Sciatic nerve (tissue), 2 donors: ENCODE measurements at places on chromosomes 7 and 10. TPM values are rescaled to one million over a fixed set of nuclear protein-coding genes. Genes with fewer than 3 reads are reported as not detected.

Gene ATP5MK
- 195 TPM for total RNA-seq

Gene TAS2R4
- 5.1 TPM for total RNA-seq

Gene FEZF1
- total RNA-seq = not detected

Gene NEUROG3
- not detected for total RNA-seq

Gene CAMK1D
- total RNA-seq = 27.1 TPM

Gene NPC1L1
- 0.45 TPM for total RNA-seq

Gene HKDC1
- total RNA-seq = 12.0 TPM

Gene CLRN3
- not detected for total RNA-seq

Gene PGAM2
- 0.85 TPM for total RNA-seq

GRCh38 chr7:41881331-41882130 lies 178.6 kb upstream of the INHBA start:
- peak; percentile 71 for DNase-seq

- no peak for DNase-seq
Measured at GRCh38 chr10:99908512-99908911, 101.2 kb downstream of the DNMBP start.

GRCh38 chr10:52064084-52064845 lies 249.8 kb upstream of the DKK1 start:
- no peak for DNase-seq

- DNase-seq = no peak
Measured at GRCh38 chr7:98701372-98701771, 84.3 kb downstream of the NPTX2 start.

GRCh38 chr7:138625849-138626230 lies 75.3 kb downstream of the SVOPL start:
- DNase-seq = no peak

DNA sequence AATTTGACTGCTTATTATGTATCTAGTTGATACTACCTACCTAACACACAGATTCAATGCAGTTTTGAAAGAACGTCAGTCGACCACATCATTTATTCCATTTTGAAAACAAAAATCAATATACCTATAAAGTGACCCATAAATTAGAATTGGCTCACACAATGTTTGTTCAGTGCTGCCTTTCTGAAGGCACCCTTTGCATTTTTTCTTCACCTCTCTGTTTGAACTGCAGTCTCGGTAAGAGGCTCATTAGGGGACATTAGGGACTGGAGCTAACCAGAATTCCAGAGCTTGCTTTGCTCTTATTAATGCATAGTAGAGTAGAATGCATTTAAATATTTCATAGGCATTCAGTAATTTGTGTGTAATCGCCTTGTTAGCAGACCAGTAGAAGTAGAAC lies 234.1 kb downstream of the FOXP2 start:
- no peak for DNase-seq

DNA sequence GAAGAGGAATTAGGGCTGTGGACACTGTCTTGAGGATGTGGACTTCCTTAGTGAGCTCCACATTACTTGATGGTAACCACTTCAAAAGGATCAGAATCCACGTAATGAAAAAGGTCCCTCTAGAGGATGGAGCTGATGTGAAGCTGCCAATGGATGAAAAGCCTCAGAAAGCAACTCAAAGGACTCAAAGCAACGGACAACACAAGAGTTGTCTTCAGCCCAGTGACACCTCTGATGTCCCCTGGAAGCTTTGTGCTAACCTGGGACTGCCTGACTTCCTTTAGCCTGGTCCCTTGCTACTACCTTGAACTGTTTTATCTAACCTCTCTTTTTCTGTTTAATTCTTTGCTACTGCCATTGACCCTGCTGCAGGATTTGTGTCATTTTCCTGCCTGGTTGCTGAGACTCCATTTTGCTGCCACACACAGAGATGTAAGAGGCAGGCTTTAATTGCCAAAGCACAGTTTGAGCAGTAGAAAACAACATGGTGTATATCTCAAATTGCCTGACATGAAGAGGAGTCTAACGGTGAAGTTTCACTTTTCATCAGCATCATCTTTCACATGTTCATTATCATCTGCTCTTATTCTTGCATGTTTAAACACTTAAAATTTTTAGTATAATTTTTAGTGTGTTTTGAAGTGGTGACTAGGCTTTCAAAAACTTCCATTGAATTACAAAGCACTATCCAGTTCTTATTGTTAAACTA lies 11.1 kb upstream of the SGCE start:
- DNase-seq = no peak

- no peak for DNase-seq
Measured at GRCh38 chr10:19468413-19468812, 347.8 kb upstream of the PLXDC2 start.

- DNase-seq = no peak
Measured at GRCh38 chr10:86107131-86107530, 259.5 kb downstream of the GRID1 start.

- no peak for DNase-seq
Measured at GRCh38 chr7:131218727-131219128, 108.9 kb upstream of the MKLN1 start.

DNA sequence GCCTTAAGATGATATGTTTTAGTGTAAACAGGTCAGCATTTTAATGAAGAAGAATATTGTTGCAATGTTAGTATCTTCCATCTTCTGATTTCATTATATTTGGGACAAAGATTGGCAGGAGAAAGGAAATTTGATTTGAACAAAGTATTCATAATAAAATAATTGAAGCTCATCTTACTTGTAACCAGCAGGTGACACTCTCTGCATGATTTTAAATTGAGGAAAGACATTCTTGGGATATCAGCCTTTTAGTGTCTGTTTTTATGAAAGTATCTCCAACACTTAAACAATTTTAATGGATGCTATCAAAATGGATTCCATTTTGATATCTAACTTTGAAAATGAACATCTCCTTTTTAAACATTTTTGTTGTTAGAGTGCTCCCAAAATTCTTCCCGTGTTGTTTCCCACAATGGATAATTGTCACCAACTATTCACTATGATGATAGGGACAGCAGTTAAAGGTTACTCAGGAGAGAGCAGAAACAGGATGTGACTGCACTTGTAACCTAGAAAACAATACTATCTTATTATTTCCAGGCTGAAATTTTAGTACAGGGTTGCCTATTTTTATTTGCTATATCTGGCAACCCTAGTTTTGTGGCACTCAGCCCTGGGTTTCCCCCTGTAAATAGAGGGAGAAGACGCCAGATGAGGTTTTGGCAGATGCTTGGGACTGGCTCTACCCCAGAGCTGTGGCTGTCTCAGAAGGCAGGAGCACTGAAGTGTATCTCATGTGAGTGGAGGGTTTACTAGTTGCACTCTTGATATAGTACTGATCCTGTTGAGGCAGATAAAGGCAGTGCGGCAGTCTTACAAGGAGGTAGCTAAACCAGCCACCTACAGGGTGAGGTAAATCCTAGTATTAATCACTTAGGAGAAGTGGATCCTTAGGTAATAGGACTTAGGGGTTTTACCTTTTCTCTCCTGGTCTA lies 31.0 kb upstream of the ABCB4 start:
- no peak for DNase-seq

DNA sequence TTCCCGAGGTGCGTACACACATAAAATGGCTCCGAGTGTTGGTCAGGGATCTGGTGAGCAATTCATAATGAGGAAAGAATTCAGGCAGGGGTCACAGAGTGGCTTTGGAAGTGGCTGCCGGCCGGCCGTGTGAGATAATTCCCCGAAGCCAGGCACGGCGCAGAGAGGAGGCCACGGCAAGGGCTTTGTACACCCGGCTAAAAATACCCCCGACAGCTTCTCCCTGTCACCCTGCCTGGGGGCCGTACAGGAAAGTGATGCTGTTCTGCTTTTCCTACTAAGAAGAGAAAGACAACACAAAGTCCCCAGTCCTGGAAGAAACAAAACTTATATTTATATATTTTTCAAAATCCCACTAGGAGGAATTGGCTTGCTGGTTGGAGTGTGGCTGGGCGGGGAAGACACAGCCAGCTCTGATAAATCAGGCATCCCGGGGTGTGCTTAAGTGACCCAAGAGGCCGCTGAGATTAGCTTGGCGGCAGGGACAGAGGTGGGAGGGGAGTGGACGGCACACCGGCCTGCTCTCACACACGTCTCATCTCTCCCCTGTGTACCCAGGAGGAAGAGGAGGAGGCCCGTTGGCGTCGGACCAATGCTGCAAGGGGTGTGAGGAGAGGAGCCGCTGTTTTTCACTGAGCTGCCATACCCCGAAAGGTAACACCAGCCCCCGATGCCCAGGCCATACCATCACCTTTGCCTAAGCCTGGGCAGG lies 70.5 kb downstream of the ZMIZ1 start:
- no peak for DNase-seq

DNA sequence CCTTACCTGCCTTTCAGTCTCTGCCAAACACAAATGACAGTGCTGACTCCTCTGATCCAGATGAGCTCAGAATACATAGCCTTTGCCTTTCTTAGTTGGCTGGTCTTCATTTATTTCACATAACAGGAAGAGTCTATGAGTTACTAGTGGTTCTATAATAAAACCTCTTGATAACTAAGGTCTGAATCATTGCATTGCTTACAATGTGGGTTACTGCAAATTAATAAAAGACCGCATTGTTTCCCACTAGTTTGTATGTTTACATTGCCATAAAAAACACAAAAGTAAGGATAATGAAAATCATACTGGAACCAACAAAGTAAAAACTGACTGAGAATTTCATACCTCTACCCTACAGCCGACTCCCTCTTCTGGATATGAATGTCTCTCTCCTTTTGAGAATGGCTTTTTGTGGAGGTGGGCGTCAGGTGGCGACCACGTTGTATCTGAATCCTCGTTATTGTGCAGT lies 62.0 kb upstream of the AKR1E2 start:
- no peak for DNase-seq

- no peak for DNase-seq
Measured at GRCh38 chr7:155412416-155413253, 45.3 kb upstream of the EN2 start.

DNA sequence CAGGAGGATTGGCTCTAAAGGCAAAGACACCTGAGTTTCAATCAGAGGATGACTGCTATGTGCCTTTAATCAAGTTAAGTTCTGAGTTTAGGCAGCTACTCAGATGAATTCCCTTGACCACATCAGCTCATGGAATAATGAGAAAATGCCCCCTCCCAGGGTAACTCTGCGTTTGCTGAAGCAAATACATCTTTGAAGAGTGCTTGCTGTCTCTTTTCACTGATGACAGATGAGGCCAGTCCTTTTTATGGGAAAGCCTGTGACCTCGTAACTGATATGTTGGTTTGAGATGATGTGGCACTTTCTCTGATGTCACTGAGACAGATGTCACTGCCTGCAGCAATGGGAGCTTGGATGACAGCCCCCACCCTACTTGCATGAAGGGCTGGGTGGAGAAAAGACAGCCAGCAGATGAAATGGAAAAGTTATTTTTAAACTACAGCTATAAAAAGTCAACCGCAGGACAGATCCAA lies 43.7 kb upstream of the DGKI start:
- no peak for DNase-seq

- DNase-seq = no peak
Measured at GRCh38 chr7:143914938-143915652, 13.1 kb upstream of the TCAF1 start.

DNA sequence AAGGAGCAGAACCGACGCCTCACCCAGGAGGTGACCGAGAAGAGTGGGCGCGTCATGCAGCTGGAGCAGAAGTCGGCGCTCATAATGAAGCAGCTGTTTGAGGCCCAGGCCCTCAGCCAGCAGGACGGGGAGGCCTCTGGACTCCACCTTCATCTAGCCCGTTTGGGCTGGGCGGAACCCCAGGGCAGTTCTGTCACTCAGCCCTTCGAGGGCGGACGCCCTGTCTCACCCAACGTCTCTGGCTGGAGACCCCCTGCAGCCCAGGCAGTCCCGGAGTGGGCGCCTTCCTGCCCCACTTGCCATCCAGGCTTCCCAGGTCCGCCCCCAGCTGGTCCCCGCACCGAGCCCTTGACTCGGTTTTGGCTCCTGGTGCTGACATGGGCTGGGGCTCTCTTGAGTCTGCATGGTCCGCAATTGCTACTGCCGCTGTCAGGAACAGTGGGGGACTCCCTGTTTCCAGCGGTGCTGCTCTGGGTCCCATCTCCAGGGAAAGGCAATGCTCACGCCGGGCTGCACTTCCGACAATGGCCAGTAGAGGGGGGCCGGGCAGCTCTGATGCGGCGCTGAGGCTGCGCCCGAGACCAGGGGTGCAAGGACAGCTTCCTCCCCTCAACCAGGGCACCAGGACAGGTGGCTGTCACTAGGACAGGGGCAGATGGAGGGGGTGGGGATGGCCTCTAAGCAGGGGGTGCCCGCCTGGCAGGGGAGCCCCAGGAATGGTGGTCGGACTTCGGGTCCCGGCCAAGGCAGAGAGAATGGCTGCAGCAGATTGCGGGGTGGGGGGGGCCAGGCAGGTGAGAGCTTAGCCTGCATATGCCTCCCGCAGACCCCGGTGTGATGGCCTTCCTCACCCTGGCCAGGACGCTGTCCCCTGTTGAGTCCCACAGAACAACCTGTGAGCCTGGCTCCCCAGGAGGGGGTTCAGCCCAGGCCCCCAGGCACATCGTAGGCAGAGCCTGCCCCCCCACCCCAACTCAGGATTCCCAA lies 71.2 kb upstream of the KCTD7 start:
- DNase-seq = peak; percentile 89

GRCh38 chr7:79461660-79462059 lies 8.2 kb upstream of the MAGI2 start:
- no peak for DNase-seq

- DNase-seq = no peak
Measured at GRCh38 chr7:35570937-35571336, 124.0 kb downstream of the HERPUD2 start.

DNA sequence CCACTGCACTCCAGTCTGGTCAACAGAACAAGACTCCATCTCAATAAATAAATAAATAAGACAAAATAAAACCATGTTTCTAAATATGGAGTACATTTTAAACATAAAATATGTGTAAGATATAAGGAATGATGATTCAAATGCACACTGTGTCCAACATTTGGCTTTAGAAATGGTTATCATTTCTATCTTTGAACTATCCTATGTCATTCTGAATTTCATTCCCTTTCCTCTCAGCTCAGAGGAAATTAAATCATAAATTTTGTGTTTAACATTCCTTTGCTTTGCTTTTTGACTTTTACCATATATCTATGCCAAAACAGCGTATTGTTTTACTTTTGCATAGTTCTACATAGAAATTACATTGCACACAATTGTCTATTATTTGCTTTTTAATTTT lies 130.9 kb downstream of the GNAT3 start:
- no peak for DNase-seq

DNA sequence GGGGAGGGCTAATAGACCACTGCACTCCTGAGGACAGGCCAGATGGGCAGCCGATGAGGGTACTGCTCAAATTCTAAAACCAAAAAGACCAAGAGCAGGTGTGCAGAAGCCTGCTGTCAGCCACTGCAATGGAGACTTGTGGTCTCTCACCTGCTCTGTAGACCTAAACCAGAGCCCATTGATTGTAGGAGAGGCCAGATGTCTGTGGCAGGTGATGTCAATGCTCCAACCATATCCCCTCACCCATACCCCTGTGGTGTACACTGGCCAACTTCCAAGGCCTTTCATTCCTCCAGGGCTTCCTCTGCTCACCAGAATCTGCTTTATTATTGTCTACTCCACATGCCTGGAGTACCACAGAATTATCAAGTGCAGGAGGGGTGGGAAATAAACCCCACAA lies 116.9 kb upstream of the CHST15 start:
- no peak for DNase-seq

DNA sequence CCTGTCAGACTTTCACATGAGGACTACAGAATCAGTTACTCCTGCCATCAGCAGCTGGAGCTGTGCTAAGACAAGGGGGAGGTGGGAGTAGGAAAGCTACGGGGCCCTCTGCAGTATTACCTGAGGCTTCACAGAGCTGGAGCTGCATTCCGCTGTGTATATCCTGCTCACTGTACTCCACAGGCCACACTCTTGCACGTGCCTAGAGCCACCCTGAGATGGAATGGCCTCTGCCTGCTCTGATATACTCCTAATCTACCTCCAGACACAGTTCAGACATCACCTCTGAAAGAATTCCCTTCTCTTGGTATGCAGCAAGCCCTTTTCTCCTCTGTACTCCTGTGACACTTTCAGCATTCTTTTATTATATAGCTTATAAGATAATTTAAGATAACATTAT lies 34.8 kb downstream of the TRDMT1 start:
- DNase-seq = no peak
